ENCODE measurements at places on chromosomes 1 and 21. TPM values are rescaled to one million over a fixed set of nuclear protein-coding genes. Genes with fewer than 3 reads are reported as not detected.

Gene CRABP2
- polyA plus RNA-seq, result 314 TPM

Gene LCE1D
- not detected for polyA plus RNA-seq

Gene RGS13
- 0.15 TPM for polyA plus RNA-seq

Gene ADARB1
- 24.0 TPM for polyA plus RNA-seq

Measured in hindlimb muscle (tissue), 1 donor.